Colonic mucosa (tissue), 4 donors: ENCODE measurements at places on chromosomes 7 and 10. TPM values are rescaled to one million over a fixed set of nuclear protein-coding genes. Genes with fewer than 3 reads are reported as not detected.

- no peak for DNase-seq
These were observed 437.5 kb downstream of the KIF20B start for GRCh38 chr10:90138844-90139243.

GRCh38 chr7:150910996-150911422, 58.7 kb downstream of the AOC1 start:
- no peak for DNase-seq

- DNase-seq = no peak
These were observed 106.6 kb upstream of the INHBA start for GRCh38 chr7:41809529-41809939.

GRCh38 chr7:24441314-24442027, 131.8 kb upstream of the PALS2 start:
- DNase-seq = no peak

DNA sequence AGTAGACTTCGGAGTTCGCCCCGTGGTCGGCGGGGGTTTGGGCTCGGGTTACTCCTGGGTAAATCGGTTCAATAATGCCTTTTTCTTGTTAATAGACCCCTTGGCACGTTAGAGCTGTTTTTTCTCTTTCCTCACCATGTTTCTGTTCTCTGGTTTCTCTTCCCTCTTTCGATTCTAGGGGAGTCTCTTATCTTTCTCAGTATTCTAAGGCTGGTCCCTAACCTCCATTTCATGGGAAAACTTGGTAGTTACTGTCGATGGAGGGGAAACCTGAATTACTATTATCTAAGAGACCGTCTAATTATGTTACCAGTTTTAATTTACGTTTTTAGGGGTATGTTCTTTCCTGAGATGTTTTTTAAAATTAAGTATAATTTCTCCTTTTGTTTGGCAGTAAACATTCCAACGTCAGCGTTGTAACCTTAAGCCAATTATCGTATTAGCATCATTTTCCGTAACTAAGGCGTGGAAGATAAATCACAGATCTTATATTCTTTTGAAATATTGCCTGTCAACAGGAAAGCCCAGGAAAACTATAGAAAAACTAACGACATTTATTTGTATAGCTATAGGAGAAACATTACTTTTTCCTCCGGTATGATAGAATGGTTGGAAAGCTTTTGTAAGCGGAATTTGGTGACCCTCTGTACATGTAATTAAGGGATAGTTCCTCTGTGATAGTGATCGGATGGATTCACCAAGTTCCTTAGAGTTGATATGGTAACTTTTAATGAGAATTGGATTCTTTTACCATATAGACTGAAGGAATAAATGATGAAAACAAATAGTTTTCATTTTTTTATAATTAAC, 847 bp downstream of the BTAF1 start:
- no peak for DNase-seq

DNA sequence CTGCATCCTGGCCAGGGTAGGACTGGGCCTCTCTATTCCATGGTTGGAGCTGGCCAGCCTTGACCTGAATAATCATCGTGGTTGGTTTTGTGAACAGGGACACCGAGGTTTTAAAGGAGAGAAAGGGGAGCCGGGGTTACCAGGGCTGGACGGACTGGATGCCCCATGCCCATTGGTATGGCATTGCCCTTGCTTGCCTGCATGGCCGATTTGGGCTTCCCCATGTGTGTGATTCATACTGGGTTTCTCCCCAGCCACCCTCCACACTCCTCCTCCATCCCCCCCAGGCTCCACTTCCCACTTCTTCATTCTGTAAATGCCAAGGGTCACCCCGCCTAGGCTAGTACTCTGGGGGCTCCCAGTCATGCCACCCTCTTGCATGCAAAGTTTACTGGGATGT, 98.8 kb upstream of the MACROH2A2 start:
- DNase-seq = no peak

GRCh38 chr10:125340903-125341302, 180.5 kb upstream of the CTBP2 start:
- DNase-seq = no peak

- no peak for DNase-seq
These were observed 175.2 kb downstream of the CTTNBP2 start for GRCh38 chr7:117698018-117698417.

GRCh38 chr7:130461272-130461671, 20.5 kb upstream of the CEP41 start:
- no peak for DNase-seq

- no peak for DNase-seq
These were observed 51.4 kb downstream of the JAKMIP3 start for GRCh38 chr10:132117146-132117545.

DNA sequence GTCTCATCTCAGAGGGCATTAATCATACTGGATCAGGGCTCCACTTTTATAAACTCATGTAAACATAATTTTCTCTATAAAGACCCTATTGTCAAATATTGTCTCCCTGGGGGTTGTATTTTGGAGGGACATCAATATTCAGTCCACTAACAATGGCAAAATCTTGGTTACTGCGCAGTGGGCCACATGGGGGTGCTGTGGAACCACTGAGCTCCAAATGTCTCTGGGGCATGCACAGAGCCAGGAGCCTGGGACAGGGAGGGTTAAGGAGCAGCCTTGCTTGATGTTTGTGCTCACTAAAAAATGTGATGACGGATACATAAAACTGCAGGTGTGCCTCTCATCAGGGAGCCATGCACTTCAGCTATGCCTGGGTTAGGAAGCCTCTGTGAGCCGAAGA, 62.1 kb upstream of the PRSS58 start:
- no peak for DNase-seq

DNA sequence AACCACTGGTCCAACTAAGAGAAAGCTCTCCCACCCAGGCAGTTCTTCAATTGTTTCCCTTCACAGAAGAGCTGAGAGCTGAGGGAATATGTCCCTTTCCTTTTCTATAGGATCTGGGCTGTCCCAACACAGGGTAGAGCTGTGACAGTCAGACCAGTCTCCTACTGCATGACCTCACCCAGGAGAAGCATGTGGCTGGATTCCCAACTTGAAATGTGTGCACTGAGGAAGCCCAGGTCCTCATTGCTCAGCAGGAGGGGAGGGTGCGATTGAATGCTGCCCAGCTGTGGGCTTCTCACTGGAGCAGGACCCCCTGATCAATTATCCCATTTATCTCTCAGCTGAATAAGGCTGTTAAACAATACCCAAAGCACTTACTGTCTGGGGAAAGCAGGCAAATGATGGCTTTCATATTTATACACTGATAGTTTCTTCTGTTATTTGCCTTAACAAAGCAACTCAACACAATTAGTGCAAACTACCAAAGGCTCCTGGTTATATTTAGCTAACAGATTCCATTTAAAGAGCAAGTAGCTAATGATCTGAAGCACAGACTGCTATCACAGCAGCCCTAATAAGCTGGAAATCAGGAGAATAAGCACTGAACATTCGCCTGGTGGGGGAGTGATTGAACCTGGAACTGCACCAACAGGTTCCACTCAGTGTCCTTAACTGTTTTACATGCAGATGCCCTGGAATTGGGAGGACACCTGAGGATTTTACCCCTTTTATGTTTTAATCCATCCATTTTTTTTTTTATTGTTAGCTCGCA, 508.8 kb downstream of the CCSER2 start:
- no peak for DNase-seq

DNA sequence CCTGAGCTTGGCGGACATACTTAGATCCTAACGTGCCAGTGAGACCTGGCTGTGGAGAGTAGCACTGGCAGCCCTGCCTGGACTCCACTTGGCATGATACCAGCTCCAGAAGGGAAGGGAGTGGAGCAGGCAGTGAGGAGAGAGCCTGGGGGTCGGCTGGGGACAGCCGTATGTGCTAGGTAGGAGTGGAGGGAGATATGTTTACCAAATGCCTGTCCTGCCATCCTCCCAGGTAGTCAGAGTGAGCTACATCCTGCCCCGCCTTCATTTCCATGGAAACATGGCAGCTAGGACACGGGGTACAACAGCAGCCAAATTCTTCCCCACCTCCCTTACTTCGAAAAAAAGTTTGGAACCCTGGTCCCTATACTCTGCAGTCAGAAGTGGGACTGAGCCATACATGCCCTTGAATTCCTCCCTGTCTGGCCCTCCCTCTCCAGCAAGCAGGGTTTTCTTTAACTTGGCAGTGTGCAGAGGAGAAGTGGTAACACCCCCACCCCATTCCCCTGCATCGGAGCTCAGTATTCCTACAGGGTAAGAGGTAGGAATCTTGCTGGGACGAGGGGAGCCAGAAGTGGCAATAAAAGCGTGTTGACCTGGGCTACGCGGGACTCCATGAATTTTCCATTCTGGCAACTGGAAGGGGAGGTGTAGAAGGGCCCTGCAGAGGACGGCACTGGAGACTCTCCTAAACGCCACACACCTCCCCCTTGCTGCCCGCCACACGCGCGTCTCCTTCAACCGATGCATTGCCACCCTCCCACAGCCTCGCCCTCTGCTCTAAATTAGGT, 20.0 kb upstream of the SMO start:
- DNase-seq = no peak

- DNase-seq = no peak
These were observed 352.1 kb downstream of the POM121L12 start for GRCh38 chr7:53387515-53387914.

DNA sequence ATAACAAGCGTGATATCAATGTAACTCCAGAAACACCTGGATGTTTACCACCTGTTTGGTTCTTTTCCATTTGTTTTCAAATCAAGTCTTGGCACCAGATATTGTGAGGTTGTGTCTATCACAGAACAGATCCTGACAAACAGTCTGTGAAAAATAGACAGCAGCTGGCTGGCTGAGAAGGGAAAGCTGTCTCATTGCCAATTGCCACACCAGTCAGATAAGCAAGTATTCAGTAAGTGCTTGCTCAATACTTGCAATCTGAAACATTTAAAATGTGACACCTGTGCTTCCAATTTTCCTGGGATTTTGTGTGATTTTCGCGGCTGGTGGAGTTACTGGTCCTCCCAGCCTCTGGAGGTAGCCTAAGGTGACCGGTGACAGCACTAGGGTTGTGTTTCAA, 147.9 kb upstream of the MYO3A start:
- no peak for DNase-seq

DNA sequence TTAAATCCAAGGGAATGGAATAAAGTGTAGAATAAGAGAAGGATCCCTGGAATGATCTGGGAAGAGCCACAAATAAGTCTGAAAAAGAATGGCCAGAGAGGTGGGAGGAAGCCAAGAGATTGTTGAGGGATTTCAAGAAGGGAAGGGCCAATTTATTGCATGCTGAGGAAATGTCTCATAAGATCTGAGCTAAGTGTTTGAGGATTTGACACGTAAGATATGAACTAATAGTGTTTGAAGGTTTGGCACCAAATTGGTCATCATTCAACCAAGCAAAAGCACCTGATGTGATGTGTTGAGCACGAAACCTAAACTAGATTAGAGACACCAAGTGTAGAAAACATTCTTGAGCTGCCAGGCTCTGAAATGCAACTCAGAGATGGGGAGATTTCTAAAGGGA, 97.9 kb downstream of the TSPAN12 start:
- DNase-seq = no peak

GRCh38 chr7:16691241-16691640, 45.3 kb downstream of the BZW2 start:
- DNase-seq = no peak

GRCh38 chr10:2951235-2951835, 116.0 kb upstream of the PFKP start:
- no peak for DNase-seq

GRCh38 chr7:41624818-41625217, 78.1 kb downstream of the INHBA start:
- DNase-seq = no peak

DNA sequence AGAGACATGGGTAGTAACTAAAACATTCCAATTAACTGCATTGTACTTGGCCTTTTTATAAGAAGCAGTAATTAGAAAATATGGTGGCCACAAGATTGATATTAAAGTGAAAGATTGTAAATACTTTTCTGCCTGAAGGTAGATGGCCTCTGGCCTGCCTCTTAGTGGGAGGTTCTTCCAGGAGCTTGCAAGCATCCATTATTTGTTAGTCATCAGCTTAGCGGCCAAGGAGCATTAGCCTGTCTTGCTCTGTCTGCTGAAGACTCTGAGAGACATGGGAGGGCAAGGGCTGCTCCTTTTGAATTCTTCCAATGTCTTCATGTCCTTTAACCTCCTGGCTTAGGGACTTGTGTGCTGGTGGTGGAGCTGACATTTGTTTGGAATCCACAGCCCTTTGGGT, 80.4 kb downstream of the TCF7L2 start:
- no peak for DNase-seq

GRCh38 chr7:47273974-47274766, 307.7 kb downstream of the TNS3 start:
- DNase-seq = peak; percentile 17

DNA sequence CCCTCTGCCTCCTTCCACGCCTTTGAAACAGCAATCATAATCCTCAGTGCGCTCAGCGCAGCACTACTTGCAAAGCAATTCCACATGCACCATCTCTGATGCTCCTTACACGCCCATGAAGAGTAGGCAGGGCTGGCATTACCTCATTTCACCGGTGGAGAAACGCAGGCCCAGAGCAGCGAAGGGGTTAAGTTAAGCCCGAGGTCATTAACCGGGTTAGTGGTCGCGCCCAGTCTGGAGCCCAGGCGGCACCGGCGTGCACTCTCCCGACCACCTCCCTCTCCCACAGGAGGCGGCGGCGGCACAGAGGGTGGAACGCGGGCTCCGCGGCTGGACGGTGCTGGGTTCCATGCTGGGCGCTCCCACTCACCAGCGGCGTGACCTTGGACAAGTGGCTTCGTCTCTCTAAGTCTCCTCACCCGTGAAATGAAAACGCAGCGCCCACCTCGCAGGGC, 515 bp downstream of the FASTK start:
- peak; percentile 46 for DNase-seq

DNA sequence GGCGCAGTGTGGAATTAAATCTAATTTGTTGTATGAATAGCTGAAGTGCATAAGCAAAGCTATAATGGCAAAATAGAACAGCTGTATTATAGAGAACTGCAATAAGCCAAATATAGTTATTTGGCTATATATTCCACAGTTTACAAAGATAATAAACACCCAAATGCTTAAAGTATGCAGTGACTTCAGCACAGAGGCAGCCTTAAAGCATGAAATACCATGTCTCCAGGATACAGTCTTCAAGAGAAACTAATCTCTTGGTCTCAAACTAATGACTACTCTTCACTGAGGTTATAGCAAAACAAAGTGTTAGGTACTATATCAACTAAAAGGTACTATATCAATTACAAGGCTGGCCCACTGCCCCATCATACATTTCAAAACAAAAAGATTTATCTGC, 48.0 kb downstream of the NT5C2 start:
- DNase-seq = no peak

GRCh38 chr7:44994877-44995554, 5.0 kb upstream of the CCM2 start:
- no peak for DNase-seq

The SFTPA1 gene
- 8.8 TPM for total RNA-seq

The ACTL6B gene
- total RNA-seq = not detected

The GDI2 gene
- 243 TPM for total RNA-seq

The LLCFC1 gene
- total RNA-seq = not detected

The BAG3 gene
- 30.4 TPM for total RNA-seq

The CTNNA3 gene
- 0.37 TPM for total RNA-seq

The AKR1C2 gene
- 8.5 TPM for total RNA-seq

The CDC14C gene
- not detected for total RNA-seq

The ABI1 gene
- total RNA-seq = 65.3 TPM

The SEMA3A gene
- 1.7 TPM for total RNA-seq

The TMEM178B gene
- total RNA-seq = 0.17 TPM

The EIF4EBP2 gene
- total RNA-seq = 77.1 TPM

The MSMB gene
- total RNA-seq = not detected

The SLC18A2 gene
- total RNA-seq = 1.6 TPM
